T1000 (cell line): ENCODE measurements at places on chromosomes 3 and 15.

DNA sequence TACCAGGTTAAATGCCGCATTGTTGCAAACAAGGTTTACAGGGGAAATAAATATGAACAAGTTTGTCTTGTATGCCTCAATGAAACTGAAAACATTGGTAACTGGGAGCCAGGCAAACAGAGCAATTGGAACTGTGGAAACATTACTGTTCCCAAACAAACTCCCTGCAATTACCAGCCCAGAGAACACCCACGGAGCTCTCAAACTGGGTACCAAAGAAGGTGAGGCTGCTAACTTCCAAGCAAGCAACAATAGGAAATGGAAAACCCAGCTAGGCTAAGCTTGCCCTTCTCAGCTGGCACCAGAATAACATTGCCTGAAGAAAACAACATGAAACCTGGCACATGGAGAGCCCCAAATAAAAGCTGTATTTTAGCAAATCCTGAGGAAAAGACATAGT is 218.9 kb upstream of the THRB start:
- DNase-seq = no peak

DNA sequence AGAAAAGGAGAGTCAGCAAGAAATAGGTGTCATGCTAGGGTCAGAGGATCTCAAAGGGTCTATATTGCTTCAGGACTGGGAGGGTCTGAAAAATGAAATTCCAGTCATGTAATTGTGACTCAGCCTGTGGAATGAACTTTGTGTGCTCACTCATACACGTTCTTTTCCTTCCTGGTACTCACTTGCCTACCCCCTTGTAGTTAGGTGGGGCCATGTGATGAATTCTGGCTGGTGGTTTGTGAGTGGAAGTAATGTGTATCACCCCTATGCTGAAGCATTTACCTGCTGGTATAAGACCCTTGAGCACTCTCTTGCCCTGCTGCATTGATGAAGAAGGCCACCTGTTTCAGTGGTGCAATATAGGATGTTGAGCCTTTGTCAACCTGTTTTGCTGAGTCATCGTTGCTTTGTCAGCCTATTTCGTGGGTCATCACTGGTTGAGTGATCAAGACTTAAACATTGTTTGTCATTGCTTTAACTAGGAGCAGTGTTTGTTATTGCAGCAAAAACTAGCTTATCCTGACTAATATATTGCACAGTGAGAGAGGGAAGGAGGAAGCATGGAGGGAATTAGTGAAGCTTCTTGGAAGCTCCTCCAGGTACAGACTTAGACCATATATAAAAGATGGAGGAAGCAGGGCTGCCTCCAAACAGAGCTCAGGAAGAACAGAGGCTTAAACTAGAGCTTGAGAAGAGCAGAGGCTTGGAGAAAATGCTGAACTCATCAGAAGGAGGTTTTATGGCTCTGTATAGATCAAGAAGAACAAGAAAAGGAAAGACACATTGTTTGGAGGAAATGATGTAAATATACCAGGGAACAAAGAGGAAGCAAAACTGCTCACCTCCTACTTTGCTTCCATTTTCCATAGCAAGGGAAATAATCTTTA is 28.9 kb downstream of the TLNRD1 start:
- no peak for DNase-seq

- DNase-seq = no peak
Measured at GRCh38 chr3:74370342-74370741, 244.1 kb downstream of the CNTN3 start.

GRCh38 chr3:133282236-133282635 is 117.6 kb upstream of the BFSP2 start:
- DNase-seq = no peak

DNA sequence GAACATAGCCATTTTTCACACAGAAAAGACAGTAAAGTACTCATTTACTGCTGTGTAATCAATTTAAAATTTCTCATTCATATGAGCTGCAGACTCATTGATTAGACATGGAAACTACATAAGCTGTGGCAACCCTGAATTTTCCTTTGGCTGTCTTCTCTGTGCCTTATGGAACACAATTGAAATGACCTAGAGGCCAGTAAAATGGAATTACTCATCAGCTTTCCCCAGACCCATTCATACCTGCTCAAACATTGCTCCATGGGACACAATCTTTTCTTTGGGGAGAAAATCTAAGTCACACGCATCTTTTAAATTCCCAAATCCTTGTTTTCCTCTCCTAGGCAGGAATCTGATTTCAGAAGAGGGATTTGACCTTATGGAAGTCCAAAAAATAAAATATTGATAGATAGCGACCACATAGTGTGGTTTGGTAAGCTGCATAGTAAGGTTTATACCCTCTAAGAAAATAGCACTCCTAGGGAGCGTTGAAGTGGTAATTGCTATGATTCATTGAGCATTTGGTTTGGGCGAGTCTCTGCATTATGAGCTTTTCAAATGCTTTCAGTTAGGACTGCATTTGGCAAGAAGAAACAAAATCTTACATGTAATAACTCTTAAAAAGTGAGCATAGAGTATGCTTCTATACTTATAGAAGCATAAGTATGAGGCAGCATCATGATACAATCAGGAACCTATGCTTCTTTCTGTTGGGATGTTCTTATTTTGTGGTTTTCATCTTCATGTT is 243.4 kb upstream of the GADL1 start:
- no peak for DNase-seq

DNA sequence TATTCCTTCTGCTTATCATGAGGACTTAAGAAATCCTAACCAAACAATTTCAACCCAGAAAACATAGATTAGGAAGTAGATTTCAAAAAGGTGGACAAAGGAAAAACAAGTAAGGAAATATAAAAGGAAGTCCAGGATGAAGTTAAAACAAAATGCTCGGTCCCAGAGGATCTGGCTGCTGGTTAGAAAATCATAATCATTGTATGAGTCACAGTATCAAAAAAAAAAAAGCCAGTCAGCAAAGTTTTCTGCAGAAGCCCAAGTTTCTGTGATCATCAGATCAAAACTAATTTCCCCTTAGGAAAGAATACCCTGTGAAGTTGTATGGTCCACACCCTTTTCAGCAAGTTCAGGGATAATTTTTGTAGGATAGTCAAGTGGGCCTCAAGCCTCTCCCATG is 43.0 kb upstream of the LRTM1 start:
- DNase-seq = no peak

DNA sequence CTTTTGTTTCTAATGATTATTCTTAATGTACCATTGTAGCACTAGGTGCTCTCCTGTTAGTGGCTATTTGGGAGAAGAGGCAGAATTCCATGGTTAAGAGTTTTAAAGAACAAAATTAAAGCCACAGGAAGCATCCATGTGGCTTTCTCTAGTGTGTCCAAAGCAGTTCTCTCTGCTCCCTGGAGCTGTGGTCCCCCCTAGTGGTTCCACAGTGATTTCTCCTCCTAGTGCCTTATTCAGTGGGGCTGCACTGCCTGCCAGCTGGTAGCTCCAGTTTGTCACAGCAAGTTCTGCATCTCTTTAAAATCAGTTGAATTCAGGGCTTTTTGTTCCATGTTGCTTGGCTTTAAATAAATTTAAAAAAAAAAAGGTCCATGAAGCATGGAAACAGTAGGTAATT is 39.6 kb upstream of the FAM98B start:
- peak; percentile 22 for DNase-seq

GRCh38 chr15:68991723-68992122 is 22.8 kb upstream of the NOX5 start:
- DNase-seq = no peak

GRCh38 chr3:64187065-64187959 is 38.0 kb downstream of the PRICKLE2 start:
- peak; percentile 89 for DNase-seq

GRCh38 chr3:196320137-196320536 is 2.1 kb upstream of the DYNLT2B start:
- no peak for DNase-seq

- no peak for DNase-seq
Measured at GRCh38 chr15:86608461-86609205, 529.0 kb downstream of the AGBL1 start.

- no peak for DNase-seq
Measured at GRCh38 chr3:146625186-146625775, 20.1 kb upstream of the PLSCR5 start.

GRCh38 chr3:103977417-103977816 is 1389.3 kb upstream of the ALCAM start:
- no peak for DNase-seq

- no peak for DNase-seq
Measured at GRCh38 chr3:32493437-32494414, 8.9 kb downstream of the CMTM6 start.

DNA sequence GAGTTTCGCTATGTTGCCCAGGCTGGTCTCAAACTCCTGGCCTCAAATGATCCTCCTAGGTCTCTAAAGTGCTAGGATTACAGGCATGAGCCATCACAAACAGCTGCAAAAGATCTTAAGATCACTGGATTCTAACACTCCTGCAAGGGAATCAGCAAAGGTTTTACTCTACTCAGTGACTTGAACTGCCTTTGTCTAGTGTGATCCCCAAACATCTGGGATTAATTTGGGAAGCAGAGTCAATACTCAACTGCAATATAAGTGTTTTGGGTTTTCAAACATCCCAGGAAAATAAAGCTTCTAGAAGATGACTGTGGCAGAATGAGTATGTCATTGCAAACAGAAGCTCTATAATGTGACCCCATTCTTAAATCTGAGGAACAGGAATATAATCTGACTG is 7.2 kb downstream of the SPG21 start:
- no peak for DNase-seq

DNA sequence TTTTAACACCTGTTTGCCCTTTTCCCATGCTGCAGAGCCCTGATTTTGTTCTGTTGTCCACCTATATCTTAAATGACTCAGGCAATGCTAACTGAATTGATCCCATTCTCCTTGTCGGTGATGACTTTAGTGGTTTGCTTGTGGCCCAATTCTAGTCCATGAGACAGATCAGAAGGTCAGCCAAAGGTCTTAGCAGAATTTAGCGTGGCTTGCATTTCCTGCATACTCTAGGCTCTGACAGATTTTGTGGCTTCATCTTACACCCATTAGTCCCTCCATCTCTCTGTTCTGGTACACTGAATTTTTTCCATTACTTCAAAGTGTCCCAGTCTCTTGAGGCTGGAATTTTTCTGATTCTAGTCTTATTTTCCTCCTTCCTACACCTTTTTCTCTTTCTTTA is 161.9 kb downstream of the STAC start:
- DNase-seq = no peak

DNA sequence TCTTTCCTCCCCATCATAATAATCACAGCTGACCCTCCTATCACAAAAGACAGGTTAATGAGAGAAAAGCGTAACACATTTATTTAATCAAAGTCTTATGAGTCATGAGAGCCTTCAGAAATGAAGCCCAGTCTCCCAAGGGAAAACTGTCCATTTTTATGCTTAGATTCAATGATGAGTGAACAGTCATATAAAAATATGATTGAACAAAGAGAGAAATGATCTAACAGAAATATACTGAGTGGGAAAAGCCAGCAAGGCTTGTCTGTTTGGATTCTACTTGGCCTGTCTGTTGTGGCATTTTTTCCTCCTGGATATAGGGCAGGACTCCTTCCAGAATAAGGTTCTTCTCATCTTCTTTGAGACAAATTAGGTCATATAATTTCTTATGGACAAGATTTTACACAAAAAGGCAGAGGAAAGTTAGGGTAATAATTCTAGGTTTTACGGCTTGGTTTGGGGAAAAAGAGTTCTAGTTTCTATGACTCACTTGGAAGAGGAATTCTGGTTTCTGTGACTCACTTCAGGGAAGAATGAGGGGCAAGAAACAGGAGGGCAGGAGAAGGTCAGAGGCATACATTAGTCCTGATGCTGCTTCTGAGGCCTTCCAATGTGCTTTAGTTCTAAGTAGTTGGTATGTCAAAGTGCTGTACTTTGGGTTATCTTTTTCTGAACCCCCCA is 534.2 kb downstream of the ZIC1 start:
- peak; percentile 6 for DNase-seq

DNA sequence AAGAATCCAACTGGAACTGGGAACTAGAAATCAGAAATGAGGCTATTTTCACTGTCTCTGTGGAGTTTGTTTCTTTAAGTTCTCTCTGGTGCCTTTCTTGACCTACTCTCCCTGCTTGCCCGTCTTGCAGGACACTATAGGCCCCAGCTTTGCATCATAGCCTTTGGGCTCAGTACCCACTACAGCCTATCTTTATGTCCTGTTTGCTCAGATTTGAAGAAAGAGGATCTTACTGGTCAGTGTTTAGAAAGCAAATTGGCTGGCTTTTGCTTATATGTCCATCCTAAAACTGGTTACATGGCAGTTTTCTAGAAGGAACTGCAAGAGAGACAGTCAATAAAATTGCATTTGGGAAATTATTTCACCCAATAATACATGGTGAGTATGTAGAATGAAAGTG is 231.8 kb upstream of the TBL1XR1 start:
- no peak for DNase-seq

GRCh38 chr15:70503798-70504298 is 259.5 kb downstream of the UACA start:
- DNase-seq = no peak

DNA sequence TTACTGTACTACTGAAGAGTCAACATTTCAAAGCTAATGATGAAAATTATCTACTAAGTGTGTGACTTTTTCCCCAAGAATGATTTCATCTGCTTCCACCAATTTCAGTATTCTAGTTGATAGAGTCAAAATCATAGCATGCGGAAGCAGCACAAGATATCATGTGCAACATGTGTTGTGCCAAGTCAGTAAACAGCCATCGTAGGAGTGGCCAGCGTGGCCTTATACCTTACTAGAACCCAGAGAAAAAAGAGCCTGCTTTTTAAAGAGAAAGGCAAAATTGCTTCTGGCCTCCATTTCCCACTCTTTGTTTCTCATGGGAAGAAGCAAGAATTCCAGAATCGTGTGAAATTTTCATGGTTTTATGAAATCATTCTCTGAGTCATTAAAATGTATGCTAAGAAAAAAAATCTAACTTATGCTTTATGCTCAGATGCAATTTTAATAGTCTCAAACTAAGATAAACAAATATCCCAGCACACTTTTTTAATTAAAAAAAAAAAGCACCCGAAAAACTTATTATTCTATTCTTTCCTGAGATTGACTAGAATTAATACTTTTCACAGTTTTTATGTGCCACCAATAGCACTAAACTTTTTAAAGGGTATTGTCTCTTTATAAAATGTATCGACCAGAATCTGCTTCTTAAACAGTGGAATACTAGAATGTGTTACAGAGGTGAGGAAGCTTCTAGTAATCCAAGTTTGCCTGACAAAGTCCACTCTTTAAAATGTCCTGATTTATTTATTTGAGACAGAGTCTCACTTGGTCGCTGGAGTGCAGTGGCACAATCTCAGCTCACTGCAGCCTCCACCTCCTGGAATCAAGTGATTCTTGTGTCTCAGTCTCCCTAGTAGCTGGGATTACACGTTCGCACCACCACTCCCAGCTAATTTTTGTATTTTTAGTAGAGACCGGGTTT is 87.3 kb downstream of the MBNL1 start:
- no peak for DNase-seq

- no peak for DNase-seq
Measured at GRCh38 chr3:169384573-169384972, 278.9 kb downstream of the MECOM start.
